ENCODE measurements at places on chromosomes 11 and 22.

- no peak for DNase-seq
Measured at GRCh38 chr22:23094695-23095681, 24.7 kb downstream of the GNAZ start.

GRCh38 chr11:116366980-116367645 is 405.7 kb downstream of the BUD13 start:
- DNase-seq: no peak

DNA sequence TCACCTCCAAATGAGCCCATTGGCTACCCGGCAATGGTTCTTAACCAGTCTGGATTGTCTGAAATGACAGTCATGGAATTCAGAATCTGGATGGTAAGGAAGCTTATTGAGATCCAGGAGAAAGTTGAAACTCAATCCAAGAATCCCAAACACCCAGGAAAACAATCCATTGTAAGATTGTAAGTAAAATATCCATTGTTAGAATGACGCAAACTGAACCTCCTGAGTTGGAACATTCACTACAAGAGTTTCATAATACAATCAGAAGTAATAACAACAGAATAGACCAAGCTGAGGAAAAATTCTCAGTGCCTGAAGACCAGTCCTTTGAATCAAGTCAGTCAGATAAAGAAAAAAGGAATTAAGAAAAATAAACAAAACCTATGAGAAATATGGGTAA is 22.1 kb downstream of the OR8G5 start:
- DNase-seq: no peak

- DNase-seq: no peak
Measured at GRCh38 chr22:33553493-33553892, 366.8 kb downstream of the LARGE1 start.

DNA sequence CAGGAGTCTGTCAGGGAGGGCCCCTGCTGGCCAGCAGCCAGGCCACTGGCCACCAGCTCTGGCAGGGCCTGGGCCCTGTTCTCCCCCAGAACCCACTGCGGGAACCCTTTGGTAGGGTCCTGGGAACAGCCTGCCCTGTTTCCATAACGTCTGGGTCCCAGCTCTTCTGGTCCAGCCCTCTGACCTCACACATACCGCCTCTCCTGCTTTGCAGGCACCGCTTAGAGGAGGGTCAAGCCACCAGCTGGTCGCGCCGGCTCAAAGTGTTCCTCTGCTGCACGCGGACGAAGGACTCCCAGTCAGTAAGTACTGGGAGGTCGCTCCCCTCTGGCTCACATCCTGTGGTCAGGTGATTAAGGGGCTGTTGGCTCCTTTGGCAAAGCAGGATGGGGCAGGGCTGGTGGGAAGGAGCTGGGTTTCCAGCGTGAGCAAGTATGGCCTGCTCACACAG is 26.6 kb upstream of the MYRF start:
- DNase-seq: no peak

GRCh38 chr11:63882555-63883242 is 34.3 kb downstream of the RCOR2 start:
- no peak for DNase-seq

GRCh38 chr11:78397398-78397797 is 20.2 kb downstream of the GAB2 start:
- DNase-seq: no peak

DNA sequence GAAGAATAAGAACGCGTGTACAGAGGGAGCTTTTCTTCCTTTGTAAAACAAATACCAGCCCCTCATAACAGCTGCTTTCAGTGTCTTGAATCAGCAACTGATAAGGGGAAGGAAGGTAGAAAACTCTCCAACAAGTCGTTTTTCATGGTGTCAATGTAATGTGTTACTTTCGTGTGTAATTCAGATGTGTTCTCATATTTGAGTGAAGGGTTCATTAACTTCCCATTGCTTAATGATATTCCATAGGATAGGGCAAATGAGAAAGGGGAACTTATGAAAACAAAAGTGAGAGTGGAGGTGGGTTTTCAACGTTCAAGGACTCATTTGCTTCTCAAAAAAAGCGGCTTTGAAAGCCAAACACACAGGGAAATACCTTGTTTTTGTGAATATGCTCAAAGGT is 452.1 kb downstream of the NTM start:
- DNase-seq: no peak

- no peak for DNase-seq
Measured at GRCh38 chr11:119790476-119790875, 61.5 kb upstream of the NECTIN1 start.

- DNase-seq: no peak
Measured at GRCh38 chr22:45538281-45538680, 35.6 kb downstream of the FBLN1 start.

DNA sequence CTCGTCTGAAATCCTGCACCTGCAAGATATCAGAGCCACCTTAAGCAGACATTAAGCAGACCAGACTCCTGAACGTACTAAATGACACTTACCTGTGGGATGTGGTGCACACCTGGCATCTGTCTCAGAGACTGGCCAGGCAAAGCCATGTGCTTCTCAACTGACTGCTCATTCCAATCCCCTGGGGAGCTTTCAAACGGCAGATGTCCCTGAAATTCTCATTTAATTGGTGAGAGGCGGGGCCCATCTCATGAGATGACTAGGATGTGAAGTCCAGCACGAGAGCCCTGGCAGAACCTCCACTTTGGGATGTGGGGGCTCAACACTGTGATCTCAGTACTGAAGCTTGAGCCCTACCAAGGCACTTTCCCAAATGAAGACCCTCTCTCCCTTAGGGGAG is 84.9 kb upstream of the HMGXB4 start:
- no peak for DNase-seq

DNA sequence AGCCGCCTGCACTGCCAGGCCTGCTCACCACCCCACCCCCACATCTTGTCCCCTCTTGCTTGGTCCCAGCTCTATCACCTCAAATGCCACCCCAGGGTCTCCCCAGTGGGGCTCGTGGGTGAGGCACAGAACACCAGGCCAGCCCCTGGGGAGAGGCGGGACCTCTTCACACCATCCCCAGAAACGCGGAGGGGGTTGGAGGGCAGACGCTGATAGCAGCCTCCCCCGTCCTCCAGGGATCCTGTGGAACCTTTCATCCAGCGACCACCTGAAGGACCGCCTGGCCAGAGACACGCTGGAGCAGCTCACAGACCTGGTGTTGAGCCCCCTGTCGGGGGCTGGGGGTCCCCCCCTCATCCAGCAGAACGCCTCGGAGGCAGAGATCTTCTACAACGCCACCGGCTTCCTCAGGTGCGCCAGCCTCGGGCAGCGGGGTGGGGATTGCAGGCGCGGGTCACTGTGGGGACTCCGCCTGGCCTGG is 5.8 kb downstream of the PKP3 start:
- DNase-seq: no peak

DNA sequence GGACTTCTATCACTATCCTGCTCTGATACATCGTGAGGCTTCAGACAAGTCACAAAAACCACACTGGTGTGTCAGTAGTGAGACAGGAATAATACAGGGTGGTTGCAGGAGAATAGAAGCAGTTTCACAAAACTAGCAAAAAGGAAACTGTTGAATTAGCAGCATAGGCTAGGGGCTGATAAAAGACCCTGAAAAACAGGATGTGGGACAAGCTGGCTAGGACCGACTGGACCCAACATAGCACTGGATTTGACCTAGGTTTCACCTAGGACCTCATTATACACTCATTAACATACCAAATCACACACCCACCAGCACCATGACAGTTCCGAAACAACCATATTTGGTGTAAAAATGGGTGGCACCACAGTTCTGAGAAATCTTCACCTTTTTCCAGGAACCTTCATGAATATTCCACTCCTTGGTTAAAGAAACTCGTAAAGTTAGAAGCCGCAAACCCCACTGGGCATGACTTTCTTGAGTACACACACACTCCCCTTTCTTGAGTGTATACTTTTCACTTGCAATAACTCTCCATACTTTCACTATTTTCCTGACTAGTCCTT is 76.2 kb downstream of the SLC1A2 start:
- no peak for DNase-seq

DNA sequence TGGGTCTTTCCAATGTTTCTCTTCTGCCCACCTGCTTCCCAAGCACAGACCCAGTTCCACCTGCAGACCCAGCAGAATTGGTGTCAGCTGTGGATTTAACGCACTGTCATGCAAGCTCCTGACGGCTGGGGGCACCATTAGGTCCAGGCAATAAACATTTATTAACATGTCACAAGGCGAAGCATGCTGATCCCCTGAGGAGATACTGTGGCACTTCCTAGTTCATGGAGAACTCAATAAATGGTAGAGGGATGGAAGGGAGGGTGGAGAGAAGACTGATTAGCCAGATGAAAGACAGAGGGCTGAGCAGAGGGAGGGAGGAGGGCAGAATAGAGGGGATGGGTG is 68.3 kb upstream of the TSPAN18 start:
- no peak for DNase-seq

- no peak for DNase-seq
Measured at GRCh38 chr22:28629420-28630176, 50.0 kb downstream of the TTC28 start.

DNA sequence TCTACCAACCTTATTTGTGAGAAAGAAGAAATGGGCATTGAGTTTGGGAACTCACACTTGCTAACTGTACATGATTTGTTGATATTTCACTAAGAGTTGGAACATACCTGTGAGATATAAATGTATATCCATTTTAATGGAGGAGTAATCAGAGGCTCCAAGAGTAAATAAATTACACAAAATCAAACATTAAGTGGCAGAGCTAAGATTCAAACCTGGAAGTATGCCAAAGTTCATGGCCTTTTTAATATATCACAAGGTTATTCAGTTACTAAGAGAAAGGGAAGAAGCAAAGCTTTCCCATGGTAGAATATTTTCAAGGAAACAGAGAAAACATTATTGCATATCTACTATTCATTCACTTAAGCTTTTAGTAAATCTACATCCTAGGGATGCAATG is 1641.1 kb downstream of the FAM181B start:
- no peak for DNase-seq

DNA sequence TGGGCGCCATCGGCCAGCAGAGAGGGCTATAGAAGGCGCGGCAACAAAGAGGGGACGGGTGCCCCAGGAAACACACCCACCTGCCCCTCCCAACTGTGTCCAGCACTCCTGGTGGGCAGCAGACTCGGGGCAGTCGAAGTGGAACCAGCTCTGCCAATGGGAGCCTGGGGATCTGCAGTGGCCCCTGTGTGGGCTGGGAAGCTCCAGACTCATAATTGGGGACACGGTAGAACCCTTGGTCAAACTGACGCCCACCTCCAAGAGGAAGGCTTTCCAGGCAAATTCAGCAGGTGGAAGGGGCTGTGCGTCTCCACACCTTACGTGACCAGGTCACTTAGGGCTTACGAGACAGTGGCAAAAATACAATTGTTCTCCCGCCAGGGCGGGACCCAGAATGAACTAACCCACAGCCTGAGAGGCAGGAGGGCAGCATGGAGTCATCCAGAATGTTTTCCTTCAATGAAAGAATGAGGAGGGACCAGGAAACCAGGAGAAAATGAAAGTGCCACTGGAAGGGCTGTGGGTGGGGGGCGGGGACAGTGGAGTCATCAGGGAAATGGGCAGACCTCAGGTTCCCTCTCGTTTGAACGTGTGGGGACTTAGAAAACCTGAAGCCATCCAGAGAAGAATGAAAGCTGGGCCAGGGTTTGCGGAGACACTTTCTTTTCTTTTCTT is 53.2 kb upstream of the SHANK2 start:
- no peak for DNase-seq

GRCh38 chr11:112971827-112972226 is 10.6 kb downstream of the NCAM1 start:
- DNase-seq: no peak

- peak; percentile 27 for DNase-seq
Measured at GRCh38 chr11:86174101-86175046, 70.2 kb upstream of the EED start.

DNA sequence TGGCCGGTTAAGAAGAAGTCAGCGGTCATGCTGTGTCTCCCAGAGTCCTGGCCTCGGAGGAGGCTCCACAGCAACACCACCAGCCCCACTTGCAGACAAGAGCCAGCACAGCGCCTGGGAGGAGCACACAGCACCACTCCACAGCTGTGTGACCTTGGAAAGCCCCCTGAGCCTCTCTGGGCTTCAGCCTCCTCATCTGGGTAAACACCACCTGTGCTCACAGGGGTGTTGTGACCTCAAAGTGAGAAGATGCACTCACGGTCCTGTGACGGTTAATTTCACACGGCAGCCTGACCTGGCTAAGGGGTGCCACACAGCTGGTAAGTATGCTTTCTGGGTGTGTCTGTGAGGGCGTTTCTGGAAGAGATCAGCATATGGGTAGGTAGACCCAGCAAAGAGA is 54.7 kb downstream of the PHF21B start:
- DNase-seq: no peak

DNA sequence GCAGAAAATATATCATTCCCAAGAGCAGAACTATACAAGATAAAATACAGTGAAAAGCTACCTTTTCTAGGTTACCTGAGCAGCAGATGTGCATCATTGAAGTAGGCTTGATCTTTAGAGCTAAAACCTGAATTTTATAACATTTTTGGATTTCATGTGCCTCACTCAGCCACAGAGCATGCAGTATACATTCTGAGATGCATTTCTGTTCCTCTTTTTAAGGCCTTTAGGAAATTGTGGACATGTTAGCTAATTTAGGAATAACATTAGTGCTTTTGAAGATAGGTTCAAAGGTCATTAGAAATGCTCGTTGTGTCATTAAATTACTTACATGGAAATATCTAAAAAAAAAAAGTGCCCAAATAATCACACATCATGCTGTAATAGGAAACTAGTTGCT is 230.6 kb upstream of the PDGFD start:
- no peak for DNase-seq

GRCh38 chr11:12769834-12770345 is 95.7 kb downstream of the TEAD1 start:
- no peak for DNase-seq

DNA sequence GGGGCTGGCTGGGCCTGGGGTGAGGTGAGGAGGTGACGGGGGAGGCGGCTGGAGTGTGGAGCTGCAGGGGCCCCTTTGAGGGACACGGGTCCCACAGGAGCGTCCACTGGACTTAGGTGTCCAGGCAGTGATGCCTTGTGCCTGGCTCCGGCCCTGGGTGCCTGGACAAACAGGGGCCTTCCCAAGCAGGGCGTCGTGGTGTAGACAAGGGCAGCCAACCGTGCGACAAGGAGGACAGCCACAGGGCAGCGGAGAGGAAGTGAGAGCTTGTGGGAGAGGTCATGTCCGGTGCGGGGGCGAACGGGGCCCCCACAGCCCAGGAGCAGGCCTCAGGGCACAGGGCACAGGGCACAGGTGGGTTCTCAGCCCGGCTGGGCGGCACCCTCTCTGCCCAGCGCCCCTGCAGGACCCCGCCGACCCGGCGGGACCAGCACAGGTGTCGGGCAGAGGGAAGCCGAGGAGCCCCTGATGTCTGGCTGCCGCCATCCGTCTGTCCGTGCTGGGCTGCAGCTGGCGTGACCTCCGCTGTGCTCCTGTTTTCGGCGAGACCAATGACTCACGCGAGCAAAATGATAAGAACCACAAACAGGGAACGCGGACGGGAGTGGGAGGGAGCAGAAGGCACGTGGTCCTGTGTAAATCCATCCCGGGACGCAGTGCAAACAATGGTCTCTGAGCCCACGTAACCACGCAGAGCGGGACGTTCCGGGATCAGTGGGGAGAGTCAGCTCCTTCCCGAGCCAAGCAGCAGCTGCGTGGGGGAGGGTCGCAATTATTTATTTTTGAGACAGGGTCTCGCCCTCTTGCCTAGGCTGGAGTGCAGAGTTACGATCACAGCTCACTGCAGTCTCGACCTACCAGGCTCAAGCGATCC is 49.1 kb upstream of the A4GALT start:
- peak; percentile 57 for DNase-seq
